HFF-Myc (cell line): ENCODE measurements at places on chromosomes 13 and 19.

DNA sequence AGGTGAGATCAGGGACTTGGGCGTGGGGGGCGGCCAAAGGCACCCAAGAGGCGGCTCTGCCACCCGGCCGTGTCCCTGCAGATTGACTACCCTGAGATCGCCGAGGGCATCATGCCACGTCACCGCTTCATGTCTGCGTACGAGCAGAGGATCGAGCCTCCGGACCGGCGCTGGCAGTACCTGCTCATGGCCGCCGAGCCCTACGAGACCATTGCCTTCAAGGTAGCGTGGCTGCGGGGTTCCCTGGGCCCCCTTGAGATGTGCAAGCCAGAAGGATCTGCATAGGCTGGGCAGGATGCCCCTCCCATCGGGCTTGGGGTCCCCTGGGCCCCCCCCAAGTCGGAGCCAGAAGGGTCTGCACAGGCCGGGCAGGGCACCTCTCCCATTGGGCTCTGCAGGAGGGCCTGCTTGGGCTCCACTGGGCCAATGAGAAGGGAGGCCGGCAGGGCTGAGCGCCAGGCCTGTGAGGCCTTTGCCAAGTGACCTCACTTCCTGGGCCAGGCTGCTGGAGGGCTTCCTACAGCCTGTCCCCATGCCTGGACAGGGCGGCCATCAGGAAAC, 2.2 kb upstream of the AMH start:
- no peak for DNase-seq

- DNase-seq = no peak
Measured at GRCh38 chr19:6476155-6476895, 5.3 kb downstream of the DENND1C start.

DNA sequence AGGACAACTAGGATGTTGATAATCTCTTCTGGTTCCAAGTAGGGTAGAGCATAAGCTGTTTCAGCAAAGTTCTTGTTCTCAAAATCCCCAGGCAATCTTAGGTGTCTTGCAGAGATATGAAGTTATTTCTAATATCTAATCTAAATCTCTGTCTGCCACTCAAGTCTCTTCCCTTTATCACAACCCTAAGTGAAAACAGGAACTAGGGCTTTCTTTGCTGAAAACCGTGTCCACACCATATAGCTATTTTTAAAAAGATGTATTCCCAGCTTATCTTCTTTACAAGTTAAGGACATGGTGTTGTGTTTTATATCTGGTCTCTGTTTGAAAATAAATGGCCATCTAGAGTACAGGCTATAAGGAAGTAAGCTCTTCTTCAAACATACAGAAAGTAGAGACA, 11.3 kb upstream of the RNASEH2B start:
- no peak for DNase-seq

GRCh38 chr13:112771139-112771876, 81.5 kb downstream of the ATP11A start:
- no peak for DNase-seq

DNA sequence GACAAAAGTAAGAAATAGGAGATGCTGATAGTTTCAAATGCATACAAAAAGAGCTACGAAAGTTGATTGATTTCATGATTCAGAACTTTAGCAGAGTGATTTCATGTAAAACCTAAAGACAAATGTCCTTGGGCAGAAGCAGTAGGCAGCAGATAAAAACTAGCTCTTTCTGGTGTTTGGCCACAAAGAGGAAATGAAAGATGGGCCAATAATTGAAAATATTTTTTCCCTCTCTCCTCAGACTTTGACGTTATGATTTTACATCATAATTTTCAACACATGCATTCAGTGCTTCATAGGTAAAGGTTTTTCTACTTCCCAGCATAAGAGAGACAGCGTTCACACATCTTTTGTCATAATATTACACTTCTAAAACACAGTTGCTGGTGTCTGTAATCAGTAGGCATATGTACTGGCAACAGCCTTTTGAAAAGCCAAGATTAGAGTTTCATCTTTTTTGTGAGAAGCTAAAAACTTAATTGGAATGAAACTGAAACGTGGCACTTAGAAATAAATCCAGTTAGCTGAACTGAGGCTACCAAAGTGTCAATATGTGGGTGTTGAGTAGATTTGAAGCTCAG, 9.3 kb downstream of the SCEL start:
- DNase-seq = no peak

DNA sequence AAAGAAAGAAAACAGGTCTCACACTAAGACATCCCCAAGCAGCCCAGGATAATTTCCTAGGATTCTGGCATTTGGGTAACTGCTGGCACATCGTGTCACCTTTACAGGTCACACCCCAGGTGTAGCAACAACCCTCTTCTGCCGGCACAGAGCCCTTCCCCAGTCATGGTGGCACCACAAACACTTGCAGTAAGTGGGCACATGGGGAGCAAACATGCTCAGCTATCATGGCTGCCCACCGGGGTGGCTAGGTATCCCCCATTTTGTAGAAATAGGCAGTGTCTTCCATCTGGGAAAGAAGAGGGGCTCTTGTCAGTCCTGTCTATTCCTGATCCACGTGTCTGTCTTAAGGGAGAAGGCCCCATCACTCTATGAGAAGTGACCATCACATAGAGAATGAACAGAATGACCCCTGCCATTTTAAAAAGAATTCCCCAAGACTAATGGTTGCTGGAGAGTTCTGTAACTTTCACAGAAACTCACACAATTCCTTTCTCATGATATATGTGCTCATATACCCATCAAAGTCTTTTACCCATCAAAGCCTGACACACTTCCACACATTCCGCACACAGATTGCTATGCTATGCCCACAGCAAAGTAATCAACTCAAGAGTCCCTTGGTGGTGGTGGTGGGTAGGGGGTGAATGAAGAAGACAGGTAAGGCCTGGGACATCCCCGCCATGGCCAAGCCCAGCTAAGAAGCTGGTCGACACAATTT, 33.3 kb downstream of the BRD4 start:
- no peak for DNase-seq

DNA sequence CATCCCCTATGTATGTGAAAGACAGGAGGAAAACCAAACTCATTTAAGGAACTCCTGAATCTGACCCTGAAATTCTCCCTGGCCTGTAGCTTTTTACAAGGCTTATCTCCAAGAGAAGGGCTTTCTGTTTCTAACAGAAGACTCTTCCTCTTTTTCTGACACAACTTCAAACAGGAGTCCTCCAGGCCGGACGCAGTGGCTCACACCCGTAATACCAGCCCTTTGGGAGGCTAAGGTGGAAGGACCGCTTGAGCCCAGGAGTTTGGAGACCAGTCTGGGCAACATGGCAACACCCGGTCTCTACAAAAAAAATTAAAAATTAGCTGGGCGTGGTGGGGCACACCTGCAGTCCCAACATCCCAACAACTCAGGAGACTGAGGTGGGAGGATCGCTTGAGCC, 41.9 kb downstream of the CARS2 start:
- DNase-seq = no peak

DNA sequence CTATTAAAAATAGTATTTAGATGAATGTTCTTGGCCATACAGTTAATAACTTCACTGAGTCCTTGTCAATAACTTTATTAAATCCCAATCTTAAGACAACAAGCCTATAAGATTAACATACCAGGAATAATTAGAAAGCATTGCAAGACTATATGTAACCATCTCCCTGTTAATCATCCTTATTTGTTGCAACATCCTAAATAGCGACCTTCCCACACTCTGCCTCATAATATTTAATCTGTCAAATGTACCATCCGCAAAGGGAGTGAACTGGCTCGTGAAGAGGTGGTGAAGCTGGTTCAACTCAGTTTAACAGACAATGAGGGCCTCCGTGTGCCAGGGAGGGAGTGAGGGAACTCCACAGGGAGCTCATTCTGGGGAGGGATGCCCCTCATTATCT, 33.9 kb downstream of the KL start:
- DNase-seq = no peak

- DNase-seq = no peak
Measured at GRCh38 chr19:55585658-55586339, 5.2 kb upstream of the ZNF579 start.

GRCh38 chr19:56333506-56333905, 18.9 kb upstream of the ZSCAN5A start:
- DNase-seq = peak; percentile 29

DNA sequence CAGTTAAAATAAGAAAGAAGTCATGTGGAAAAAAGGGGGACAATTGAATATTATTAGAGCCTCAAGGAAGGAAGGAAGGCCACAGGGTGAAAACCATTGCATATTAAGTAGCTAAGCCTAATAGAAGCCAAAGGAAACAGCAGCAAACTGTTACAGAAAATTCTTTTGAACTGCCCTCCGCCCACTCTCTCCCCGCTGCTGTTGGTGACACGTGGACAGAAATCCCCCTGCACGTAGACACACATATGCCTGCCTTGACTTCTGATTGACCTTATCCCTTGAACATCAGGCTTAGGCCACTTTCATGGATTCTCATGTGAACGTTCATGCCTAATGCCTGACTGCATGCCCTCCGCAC, 229.1 kb downstream of the KCNRG start:
- DNase-seq = no peak

DNA sequence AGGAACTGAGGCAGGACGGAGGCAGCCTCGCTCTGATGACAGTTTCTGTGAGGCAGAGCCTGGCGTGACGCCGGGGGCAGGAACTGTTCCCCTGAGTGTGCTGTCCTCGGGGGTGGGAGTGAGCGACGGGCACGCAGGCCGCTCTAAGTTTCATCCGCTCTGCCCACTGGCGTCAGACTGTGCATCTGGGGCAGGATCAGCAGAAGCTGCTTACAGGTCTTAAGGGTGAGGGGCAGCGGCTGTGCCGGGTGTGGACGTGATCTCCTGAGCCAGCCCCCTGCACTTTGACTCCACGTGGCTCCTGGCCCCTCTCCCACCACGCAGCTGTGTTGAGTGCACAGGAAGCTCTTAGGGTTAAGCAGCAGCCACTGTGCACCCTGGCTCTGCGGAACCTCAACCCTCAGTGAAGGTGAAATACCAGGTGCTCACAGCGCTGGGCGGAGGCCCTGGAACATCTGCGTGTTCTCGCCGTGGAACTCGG, 1.5 kb downstream of the GRK1 start:
- no peak for DNase-seq

- no peak for DNase-seq
Measured at GRCh38 chr13:111047326-111047725, 67.8 kb upstream of the ARHGEF7 start.

- DNase-seq = no peak
Measured at GRCh38 chr13:110538632-110539031, 22.9 kb downstream of the RAB20 start.

- DNase-seq = no peak
Measured at GRCh38 chr19:4007836-4008539, 452 bp downstream of the PIAS4 start.

DNA sequence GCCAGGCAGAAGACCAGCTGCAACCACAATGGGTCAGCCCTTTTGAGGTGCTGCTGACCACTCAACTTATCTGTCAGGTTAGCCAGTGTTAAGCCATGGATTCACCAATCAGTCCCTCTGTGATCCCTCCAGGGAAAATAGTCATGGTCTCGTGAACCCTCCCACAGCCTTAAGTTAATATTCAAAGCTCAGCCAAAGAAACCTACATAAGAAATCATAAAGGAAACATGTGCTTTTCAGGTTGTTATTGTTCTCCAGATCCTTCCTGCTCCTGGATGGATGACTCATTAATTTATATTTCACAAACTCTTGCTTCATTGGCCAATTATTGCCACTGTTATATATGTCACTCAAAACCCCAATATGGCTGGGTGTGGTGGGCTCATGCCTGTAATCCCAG, 161.9 kb downstream of the B3GLCT start:
- DNase-seq = no peak

DNA sequence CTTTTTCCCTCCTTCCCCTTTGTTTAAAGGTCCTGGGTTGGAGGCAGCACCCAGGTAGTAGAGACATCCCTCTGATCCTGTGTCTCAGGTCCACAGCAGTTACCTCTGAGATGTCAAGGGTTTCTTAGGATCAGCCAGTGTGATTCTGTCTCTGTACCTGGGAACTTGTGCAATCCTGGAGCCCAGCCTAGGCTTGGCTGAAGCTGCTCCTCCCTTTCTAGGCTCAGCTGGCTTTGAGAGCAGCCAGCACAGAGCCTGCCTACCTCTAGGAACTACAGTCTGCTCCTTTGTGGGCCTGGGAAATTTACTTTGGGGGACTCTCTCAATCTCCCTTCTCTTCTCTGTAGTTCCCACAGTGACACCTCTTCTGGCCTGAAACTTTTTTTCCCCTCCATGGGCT, 171.6 kb downstream of the MTUS2 start:
- no peak for DNase-seq

DNA sequence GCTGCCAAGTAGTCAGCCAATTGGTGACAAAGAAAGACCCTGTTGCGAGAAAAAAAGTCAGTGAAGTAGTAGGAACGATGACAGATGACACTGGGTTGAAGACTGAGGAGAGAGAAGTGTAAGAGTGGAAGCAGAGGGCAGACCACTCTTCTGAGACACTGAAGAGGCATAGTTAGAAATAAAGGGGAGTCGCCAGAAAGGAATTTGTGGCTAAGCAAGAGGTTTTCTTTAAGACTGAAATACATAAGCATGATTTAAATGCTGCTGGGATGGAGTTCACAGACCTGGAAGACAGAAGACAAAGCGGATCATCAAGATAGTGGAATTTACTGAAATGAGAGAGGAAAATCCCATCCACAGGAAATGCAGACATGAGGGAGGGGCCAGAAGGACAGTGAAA, 56.2 kb upstream of the USPL1 start:
- DNase-seq = no peak

DNA sequence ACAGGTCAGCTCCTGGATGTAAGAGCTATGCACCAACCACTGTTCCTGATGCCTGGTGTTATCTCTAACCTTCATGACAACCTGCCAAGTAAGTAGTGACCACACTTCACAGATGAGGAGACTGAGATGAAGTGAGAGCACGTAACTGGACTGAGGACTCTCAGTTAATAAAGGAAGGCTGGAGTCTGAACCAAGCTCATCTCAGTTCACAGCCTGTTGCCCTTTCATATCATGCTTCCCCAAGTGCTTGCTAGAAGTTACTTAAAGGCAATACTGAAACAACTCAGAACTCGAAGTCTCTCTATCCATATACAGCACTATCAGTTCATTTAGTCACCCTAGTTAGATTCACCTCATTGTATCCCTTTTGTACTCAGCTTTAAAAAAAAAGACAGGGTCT, 119.7 kb downstream of the ABCC4 start:
- no peak for DNase-seq

- no peak for DNase-seq
Measured at GRCh38 chr13:80083081-80083852, 257.7 kb downstream of the SPRY2 start.

DNA sequence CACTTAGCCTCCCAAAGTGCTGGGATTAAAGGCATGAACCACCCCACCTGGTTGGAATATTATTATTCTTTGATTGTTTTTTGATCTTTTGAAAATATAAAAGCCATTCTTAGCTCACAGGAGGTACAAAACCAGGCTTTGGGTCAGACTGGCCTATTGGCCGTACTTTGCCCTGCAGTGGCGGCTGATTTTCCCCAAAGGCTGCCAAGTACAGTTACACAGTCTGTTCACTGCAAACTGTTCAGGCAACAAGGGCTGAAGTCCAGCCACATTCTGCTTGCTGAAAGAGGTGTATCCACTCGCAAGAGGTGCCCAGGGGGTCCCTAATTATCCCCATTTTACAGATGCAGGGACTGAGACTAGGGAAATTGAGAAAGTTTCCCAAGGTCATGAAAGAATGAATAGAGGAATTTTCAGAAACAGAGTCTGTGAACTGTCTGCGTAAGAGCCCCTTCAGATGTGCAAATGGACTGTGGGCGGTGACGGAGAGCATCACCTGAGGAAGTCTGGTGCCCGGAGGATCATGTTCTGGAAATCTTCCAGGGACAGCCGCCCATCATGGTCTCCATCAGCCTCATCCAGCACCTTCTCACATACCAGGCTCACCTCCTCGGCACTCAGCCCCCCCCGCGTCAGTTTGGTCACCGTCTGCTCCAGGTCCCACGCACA, 9.0 kb downstream of the CIB3 start:
- no peak for DNase-seq
